ENCODE measurements at places on chromosomes 4 and X.

- no peak for DNase-seq
These were observed 43.7 kb upstream of the FAM9C start for GRCh38 chrX:13088156-13088487.

- DNase-seq: no peak
These were observed 562.8 kb upstream of the AADAT start for GRCh38 chr4:170652571-170652970.

DNA sequence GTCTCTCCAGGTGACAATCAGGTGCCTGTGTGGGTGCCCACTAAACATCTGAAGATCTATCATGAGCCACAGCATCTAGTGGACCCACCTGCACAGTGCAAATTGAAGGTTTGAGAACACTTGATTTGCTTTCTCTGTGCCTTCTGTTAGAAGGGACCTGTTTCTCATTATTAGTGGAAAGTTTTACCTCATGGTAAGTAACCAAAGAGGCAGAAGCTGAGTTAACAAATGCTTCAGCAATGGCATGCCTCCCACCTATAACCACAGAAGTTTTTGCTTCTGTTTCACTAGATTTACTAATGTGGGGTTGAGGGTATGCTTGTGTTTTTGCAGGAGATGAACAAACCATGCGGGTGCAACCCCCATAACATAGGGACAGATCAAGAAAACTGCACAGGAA lies 297.4 kb upstream of the DKK2 start:
- no peak for DNase-seq

DNA sequence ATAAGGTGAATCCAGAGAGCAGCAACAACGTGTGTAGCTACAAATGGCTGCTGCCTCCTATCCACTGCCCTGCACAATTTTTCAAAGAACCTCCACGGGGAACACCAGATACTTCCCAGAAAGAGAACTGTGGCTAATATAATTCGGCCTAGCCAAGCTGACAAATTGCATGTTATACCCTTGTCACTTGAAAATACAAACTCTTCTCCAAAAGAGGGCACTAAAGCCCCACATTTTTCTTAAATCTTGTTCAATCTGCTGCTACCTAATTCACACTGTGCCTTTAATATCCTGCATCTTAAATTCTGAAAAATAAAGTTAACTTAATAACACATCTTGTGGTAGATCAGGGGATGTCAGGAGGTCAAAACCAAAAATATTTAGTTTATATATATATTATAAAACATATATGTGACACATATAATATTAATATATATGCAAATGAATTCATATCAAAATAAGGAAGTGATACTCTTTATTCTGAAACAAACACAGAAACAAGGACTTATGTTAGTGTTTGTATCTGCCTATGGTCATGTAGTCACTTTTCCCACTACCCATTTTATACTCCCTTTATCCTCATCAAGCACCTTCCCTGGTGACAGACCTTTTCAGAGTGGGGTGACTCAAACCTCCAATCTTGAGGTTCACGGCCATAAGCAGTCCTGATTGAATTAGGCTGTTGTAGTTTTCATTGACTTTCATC lies 24.1 kb downstream of the CT45A1 start:
- DNase-seq: no peak

GRCh38 chr4:79381161-79381560 lies 26.9 kb downstream of the GK2 start:
- DNase-seq: no peak

DNA sequence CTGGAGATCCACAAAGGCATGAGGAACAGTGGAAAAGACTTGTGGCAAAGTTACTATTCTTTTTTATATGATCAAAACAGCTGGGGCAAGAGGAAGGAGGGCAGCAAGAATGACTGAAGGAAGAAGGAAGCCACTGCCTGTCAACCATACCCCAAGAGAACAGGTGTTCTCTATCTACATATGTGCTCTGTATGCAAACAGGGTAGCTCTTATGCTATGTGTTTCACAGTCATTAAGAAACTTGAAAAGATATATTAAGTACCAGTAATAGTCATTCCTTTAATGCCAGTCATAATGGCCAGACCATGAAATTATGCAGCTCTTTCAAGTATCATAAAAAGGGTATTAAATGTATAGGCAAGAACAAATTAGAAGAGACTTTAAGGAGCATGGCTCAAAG lies 363.9 kb downstream of the KLHL13 start:
- DNase-seq: no peak

DNA sequence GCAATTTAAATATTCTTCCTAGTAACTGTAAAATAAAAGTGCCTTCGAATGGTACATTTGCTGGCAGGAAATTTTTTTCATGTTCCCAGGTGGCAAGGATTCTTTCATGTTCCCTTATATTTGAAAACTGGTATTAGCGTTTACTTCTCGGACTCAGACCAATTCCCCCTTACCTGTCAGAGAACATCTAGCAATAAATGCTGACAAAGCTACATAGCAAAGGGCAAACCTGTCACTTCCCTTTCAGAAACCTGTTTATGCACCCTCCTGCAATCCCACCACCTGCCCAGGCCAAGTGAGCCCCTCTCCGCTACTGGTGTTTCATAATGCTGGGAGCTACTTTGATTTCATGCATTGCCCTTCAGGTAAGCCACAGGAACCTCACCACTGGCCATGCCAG lies 98.2 kb downstream of the HPRT1 start:
- DNase-seq: no peak

DNA sequence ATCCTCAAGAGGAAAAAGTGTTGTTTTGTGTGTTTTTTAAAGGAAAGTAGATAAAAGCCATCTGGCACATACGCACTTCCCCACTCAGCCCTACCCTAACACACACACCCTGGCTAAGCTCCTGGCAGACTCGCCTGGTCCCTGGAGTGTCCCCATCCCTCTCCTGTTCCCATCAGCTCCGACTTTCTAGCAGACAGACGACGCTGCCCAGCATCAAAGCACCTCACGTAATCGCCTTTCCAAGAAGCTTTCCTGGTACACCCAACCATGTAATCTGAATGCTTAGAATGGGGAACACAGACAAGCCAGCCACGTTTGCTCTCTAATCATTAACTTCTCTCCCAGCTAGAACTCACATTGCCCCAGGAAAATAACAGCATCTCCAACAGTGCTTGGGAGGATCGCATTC lies 116.2 kb downstream of the AFAP1 start:
- DNase-seq: no peak

- no peak for DNase-seq
These were observed 201.4 kb downstream of the CCSER1 start for GRCh38 chr4:90328558-90328957.

GRCh38 chr4:148143174-148143573 lies 299.0 kb downstream of the NR3C2 start:
- no peak for DNase-seq

- no peak for DNase-seq
These were observed 16.6 kb downstream of the ARHGAP24 start for GRCh38 chr4:85491527-85491926.

GRCh38 chrX:101749436-101749835 lies 89.8 kb upstream of the ARMCX2 start:
- DNase-seq: no peak

DNA sequence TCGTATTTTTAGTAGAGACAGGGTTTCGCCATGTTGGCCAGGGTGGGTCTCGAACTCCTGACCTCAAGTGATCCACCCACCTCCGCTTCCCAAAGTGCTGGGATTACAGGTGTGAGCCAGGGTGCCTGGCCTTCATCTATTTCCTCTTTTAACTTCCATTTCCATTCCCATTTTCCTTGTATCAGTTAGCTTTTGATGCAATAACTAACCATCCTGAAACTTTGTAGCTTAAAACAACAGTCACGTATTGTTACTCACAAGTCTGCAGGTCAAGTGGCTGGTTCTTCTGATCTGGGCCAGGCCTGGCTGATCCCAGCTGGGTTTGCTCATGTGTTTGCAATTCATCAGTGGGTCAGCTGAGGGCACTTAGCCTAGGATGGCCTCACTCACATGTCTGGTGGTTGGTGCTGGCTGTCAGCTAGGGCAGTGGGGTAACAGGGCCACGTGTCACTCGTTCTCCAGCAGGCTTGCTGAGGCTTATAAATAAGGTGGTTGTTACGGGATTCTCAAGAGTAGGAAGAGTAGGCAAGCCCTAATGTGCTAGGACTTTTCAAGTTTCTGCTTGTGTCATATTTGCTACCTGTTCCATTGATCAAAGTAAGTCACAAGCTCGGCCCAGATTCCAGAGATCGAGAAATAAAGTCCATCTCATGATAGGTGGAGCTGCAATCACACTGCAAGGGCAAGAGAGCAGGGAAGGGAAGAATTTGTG lies 88.2 kb downstream of the SOWAHB start:
- no peak for DNase-seq

- no peak for DNase-seq
These were observed at the start of gene ARX for GRCh38 chrX:25015486-25016360. TSS of gene ARX (minus strand) at chrX:25015965. CDS start at chrX:25015737, 228 bp downstream.

DNA sequence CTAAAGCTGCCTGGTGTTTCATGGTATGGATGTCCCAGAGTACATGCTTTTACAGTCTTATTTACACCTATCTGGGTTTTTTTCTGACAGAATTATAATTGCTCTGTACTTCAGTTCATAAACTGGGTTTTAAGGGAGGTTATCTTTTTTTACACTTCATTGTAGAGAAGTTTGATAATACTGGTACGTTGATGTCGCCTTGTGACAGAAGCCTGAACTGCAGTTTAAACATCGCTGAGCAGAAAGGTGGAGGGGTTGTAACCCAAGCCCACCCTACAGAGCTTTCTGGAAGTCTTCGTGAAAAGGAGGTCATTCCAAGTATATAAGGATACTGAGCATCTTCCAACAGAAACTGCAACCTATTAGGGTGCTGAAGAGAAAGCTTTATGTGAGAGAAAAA lies 46.4 kb downstream of the BEX1 start:
- DNase-seq: no peak

- DNase-seq: no peak
These were observed 586.0 kb upstream of the AADAT start for GRCh38 chr4:170675568-170676262.

GRCh38 chr4:139207873-139208403 lies 30.9 kb upstream of the ELF2 start:
- no peak for DNase-seq

GRCh38 chr4:171517883-171518282 lies 295.3 kb upstream of the GALNTL6 start:
- DNase-seq: no peak

DNA sequence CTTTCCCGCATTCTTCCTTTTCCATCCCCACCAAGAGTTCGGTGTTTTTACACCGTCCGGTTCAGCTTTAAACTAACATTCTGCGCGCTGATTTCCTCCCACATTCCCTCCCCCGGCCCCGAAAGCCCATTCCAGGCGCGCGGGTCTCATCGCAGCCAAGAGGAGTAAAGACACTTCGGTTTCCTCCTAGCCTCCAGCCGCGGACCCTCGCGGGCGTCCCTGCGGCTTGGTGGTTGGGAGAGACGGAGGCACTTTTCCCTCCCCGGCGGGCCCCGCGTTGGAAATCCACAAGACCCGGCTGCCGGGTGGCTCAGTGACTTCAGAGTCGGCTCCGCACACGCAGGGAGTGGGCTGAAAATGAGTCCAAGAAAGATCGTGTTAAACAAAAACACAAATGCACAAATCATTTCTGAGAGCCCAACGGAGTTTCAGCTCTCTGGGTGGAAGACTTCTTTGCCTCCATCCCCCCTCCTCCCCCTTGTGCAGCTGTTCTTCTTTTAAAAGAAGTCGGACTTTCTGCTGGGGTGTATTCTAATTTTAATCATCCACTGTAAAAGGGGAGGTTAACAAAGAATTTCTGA lies 2.0 kb upstream of the ARX start:
- DNase-seq: no peak

DNA sequence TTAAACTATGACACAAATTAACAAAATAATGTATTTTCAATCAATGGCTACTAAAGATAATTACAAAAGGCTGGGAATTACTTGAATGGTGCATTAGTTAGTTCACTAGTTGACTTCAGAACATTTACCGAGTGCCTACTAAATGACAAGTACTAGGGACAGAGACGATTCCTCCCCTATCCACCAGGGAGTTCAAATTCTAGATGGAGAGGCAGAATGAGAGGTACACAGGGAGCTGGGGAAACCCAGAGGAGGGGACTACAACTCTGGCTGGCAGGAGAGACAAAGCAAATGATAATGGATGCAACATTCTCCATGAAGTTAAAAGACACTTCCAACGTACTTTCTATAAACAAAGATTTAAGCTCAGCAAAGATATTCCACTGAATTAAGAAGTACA lies 43.1 kb upstream of the MCF2 start:
- DNase-seq: no peak

DNA sequence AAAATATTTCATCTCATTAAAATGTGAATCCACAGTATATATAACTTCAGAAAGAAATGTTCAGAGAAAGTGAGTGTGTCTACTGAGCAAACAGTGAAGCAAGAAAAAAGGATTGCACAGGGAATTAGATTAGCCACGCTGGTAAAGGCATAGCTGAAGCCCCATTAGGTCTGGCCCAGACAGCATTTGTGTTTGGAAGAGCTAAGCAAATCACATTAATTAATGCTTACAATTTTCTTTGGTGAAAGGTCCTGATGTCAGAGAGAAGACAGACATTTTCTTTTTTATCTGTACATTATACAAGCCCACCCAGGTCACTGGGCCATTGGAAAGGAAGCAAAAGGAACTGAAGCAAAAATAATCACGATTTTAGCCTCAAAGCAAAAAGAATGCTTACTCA lies 354.6 kb downstream of the GRID2 start:
- no peak for DNase-seq

Measured in stimulated activated CD8-positive, alpha-beta memory T cell treated with anti-CD3 and anti-CD28 coated beads, Interleukin-7, amount 100 ng/mL, for 1 hour (primary cell).